Ureter (tissue), 1 donor: ENCODE measurements at places on chromosomes 2 and 18. TPM values are rescaled to one million over a fixed set of nuclear protein-coding genes. Genes with fewer than 3 reads are reported as not detected.
A peak's percentile ranks its signal among the peaks of the same experiment; 100 is the strongest.

The ABCG8 gene
- not detected for total RNA-seq

DNA sequence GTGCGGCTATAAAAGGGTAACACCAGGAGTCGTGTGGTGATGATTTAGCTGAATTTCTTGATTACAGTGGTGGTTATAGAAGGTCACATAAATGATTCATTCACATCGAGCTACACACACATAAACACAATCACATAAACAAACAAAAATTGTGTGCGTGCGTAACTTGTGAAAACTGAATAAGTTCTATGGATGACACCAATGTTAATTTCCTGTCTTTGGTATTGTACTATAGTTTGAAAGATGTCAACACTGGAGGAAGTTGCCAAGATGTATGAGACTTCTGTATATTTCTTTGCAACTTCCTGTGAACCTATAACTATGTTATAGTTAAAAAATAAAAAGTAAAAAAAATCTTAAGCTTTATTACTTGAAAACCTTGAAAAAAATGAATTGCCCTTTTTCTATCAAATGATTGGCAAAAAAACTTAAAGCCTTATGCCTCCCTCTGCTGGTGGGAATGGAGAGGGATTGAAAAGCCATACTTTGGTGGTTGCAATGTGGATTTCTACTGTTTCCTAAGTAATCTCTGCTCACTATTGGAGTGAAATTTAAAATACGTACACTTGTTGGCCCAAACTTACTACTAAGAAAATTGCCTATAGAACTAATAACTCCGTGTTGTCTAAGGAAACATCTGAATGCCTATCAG lies 227.7 kb downstream of the RPIA start:
- DNase-seq, result no peak

DNA sequence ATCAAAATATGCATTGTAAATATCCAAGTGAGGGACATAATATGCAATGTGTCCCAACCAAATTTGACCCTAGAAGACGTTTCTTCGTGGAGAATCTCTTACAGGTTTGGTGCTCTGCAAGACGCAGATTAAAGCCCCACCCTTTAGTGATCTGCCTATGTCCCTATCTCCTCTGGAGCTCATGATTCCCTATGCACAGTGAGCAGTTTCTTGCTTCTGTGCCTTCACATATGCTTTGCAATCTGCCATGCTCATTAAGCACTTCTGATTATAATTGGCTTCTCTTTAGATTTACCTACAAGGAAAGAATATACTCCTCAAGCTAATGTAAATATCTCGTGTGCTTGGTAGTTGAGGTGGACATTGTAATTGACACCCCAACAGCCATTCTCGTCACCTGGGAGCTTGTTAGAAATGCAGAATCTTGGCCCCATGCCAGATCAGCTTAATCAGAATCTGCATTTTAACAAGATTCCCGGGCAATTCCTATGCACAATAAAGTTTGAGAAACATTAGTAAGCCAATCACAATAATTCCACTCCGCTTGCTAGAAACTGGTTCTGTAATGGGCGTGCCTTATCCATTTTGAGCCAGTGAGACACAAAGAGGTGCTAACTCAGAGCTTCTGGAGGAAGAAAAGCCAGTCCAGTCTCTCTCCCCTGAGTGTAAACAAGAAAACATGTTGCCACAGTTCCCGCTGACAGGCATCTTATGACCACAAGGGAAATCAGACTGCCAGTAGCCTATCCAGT lies 2.8 kb upstream of the PUM2 start:
- peak; percentile 54 for DNase-seq

- no peak for DNase-seq
Observed at GRCh38 chr18:61822879-61823278, 69.9 kb downstream of the RNF152 start.
